ENCODE measurements at places on chromosomes 3 and 15.

GRCh38 chr3:45168451-45168850, 22.3 kb upstream of the CDCP1 start:
- DNase-seq: no peak

GRCh38 chr3:11908981-11909698, 62.5 kb upstream of the TAMM41 start:
- no peak for DNase-seq

DNA sequence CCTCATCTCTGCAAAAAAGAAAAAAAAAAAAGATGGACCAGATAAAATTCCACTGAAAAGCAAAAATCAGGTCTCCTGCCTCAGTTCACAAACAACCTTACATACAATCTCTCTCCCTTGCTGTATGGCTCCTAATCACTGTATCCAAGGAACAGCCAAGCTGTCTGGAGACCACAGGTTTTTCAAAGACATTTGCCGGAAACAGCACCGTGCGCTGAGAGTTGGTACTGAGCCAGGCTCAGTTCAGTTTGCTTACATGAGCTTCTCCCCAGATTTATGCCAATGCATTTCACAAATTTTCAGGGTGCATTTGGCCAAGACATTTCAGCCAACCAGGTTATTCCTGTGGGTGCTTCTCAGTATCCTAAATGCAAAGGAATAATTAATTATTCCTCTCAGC, 4.1 kb downstream of the ACP3 start:
- DNase-seq: no peak

- no peak for DNase-seq
Measured at GRCh38 chr15:91857224-91857585, 3.7 kb downstream of the SLCO3A1 start.

DNA sequence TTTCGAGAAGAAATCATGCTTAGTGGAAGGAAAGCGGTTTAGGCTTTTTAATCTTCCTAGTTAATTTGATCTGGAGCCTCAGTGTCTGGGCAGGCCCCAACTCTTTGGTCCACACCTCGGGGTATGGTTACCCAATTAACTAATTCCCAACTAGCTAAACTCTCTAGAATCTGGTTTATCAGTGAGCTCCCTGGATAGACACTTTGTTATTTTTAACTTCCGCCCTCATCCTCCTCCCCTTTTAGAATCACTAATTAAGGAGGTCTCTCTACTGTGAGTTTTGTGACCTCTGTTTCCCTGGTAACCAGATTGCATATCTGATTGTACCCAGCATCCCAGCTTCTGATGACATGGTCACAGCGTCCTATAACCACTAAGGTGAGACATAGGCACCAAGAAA, 112.2 kb downstream of the RARB start:
- no peak for DNase-seq

DNA sequence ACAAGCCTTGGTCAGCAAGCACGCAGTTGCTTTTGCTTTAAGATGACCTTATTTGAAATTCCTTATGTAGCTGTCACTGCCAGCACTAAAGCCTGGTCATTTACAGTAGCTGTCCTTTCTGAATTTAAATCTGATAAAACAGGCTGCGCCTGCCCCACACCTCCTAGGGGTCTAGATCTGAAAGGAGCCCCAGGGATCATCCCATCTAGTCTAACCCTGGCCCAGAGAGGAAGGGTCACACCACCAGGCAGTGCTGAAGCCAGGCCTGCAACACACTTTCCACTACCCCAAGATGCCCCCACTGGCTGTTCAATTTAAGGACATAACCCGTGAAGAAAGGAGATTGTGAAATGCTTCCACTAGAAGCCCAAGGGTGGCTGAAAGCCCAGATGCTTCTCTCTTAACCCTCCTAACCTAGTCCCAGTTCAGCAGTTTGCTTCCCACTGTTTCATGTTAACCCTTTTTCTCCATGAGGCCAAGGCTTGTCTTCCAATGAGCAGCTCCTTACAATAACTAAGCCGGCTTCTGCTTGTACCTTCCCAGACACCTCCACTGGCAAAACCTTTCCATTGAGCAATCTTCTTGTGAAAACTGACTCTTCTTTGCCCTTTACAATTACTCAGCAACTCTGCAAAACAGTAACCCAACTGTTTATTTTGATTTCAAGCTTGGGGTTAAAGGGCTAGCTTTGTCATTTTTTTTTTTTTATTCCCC, 198.9 kb upstream of the LPP start:
- DNase-seq: no peak

DNA sequence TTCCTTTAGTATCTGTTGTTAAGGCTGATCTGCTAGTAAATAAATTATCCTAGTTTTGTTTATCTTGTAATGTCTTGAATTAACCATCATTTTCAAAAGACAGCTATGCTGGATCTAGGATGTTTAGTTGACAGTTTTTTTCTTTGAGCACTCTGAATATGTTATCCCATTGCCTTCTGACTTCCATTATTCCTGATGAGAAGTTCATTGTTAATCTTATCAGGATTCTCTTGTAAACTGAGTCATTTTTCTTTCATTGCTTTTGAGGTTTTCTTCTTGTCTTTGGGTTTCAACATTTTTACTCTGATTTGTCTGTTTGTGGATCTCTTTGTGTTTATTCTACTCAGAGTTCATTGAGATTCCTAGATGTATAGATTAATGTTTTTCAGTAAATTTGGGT, 157.7 kb downstream of the WNT7A start:
- DNase-seq: no peak

- no peak for DNase-seq
Measured at GRCh38 chr3:58924578-58924977, 125.2 kb downstream of the CFAP20DC start.

GRCh38 chr3:140448001-140448400, 229.9 kb upstream of the TRIM42 start:
- no peak for DNase-seq

DNA sequence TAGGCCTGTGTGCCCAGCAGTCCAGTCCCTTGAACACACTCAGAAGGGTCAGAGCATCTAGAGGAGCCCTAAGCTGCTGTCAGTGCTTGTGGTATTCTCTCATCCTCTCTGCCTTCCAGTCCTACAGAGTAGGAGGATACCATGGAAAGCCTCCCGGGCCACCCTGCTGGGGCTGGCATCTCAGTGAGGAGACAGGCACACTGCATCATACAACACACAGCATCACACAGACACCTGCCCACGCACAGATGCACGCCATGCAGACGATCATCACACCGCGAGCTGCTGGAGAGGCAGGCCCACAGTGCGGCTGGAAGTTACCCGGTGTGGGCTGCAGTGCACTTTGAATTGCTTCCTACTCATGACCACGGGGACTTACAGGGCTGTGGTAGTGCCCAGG, 15.2 kb downstream of the GABRA5 start:
- DNase-seq: no peak

GRCh38 chr15:63082366-63082765, 39.3 kb upstream of the LACTB start:
- DNase-seq: no peak

DNA sequence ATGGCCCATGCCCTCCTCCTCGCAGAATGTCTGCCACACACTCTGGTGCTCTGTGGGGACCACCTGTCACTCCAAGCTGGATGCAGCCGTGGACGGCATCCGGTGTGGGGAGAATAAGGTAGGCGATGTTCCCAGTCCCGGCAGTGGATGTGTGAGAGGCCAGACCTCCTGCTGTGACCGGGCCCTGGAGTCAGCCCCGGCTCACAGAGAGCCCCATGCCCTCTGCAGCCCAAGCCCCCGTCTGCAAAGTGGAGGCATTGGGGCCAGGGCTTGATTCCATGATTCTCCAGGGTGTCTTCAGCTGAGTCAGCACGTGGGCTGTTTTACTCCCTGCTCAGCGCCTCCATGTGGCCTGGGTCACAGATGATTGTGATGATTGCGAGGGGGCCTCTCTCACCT, 32.2 kb downstream of the GOLGA6L10 start:
- no peak for DNase-seq

- no peak for DNase-seq
Measured at GRCh38 chr3:189554868-189555557, 76.2 kb upstream of the TP63 start.

DNA sequence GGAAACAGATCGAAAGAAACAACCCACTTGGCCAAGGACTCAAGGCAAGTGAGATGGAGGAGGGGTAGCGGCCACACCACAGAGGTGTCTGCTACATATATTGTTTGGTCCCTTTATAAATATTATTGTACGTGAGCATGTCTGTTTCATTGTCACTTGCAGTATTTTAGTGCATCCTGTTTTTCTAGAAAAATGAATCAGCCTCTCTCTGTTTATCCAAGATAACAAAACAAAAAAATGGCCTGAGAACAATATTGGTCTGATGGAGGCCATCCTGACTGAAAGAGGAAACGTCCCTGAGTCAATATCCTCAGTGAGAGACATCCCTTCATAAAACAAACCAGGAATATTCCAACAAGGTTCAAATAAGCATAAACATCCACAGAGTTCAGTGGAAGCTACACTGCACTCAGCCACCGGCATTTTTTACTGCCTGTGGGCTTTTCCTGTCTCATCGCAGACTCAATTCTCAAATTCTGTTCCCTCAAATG, 42.0 kb downstream of the WWTR1 start:
- no peak for DNase-seq

- no peak for DNase-seq
Measured at GRCh38 chr15:94297558-94297957, 66.2 kb downstream of the MCTP2 start.

- no peak for DNase-seq
Measured at GRCh38 chr15:39154227-39154638, 426.6 kb upstream of the THBS1 start.

DNA sequence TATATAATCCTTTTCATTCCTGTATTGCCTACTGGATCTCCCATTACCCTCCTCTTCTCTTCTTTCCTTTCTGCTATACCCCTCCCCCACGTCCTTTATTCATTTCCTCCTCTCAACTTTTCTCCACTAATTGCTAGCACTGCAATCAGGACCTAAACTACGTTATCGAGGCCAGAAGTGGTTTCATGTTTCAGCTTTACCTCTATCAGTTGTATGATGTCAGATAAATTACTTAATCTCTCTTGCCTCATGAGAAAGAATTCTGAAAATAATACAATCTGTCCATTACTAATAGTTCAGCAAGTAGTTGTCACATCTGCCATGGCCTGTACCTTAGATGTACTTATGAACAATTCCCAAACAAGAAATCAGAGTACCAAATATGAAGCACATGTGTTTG, 10.6 kb downstream of the POPDC2 start:
- DNase-seq: no peak

GRCh38 chr3:191283400-191283799, 45.8 kb upstream of the CCDC50 start:
- no peak for DNase-seq

GRCh38 chr3:23739536-23739935, 66.2 kb upstream of the UBE2E1 start:
- no peak for DNase-seq

- no peak for DNase-seq
Measured at GRCh38 chr3:98038876-98039275, 3.8 kb upstream of the GABRR3 start.

- no peak for DNase-seq
Measured at GRCh38 chr3:117510396-117510795, 800.8 kb downstream of the TUSC7 start.

DNA sequence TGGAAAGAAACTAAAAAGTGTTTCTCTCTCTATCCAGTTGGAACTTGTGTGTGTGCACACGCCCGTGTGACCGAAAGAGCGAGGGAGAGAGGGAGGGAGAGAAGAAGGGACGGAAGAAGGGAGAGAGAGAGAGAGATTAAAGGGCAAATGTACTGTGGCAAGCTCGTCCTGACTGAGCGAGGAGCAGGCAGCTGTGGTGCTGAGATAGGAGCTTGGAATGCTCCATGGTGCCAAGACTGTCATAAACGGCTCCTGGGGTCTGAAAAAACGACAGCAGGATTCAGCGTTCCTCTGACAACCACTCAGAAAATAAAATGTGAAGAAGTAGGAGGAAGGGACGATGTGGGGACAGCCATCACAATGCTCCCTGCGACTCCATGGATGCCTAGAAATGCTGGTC, 276.0 kb downstream of the SV2B start:
- no peak for DNase-seq

GRCh38 chr3:82133070-82133606, 371.7 kb upstream of the GBE1 start:
- DNase-seq: peak; percentile 2

DNA sequence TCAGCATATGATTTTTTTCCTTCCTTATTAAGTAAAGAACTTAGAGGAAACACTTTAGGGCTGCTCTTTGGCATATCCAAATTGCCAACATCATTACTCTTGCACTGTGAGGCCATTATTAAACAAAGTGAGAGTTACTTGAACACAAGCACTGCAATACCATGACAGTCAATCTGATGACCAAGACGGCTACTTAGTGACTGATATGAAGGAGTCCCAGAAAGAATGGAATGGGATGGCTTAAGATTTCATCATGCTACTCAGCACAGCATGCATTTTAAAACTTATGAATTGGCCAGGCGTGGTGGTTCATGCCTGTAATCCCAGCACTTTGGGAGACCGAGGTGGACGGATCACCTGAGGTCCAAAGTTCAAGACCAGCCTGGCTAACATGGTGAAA, 55.2 kb downstream of the FAM98B start:
- DNase-seq: no peak

DNA sequence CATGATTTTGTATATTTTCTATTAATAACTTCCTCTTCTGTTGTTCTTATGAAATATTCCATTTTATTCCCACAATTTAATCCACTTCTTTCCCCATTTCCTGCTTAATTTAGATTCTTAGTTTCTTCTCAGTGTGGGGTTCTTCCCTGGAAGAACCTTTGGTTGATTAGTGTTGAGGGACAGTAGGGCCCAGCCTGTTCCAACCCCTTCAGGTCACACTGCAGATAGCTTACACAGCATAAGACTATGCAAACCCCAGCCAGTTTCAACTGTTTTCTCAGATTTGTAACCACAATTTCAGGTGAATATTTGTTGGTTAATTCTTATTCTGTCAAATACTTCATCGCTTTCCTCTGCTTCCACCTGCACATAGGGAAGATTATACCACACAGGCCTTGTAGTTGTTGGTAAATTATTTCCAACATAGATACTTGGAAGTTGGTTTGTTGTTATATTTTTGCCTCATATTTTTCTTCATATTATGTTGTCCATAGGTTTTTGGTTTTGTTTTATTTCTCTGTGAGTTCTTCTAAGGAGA, 34.7 kb downstream of the AADACL2 start:
- no peak for DNase-seq

DNA sequence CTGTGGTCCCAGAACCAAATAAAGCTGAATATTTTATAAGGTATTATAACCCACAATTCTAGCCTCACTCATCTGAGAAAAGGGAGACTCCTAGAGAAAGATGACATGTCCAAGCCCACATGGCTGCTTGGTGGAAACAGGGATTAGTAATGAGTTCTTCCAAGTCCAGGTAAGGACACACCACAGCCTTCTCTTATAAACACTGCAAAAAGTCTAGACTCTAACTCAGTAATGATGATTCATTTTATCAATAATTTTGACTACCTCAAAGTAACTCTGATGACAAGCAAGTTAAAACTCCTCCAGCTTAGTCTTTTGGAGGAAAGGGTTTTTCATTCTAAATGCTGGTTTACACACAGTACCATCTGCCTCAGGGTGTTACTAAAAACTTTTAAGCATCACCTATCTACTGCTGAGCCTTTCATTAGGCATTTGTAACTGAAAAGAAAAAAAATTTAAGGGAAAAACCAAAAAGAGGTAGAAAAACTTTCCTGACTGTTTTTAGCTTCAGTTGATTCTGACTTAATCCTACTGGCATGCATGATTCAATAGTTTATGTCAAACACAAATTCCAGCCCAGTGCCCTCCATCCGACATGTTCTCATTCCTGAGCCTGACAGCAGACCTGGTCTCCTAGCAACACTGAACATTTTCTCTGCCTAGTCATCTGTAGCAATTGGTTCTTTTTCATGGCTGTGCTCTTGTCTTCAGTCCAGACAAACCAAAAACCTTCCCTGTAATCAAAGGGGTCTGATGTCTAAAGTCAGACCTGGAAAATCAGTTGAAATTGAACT, 43.9 kb downstream of the P3H2 start:
- DNase-seq: no peak

GRCh38 chr3:172478116-172478515, 29.9 kb upstream of the GHSR start:
- DNase-seq: no peak
